ENCODE measurements at places on chromosomes 11 and 22. TPM values are rescaled to one million over a fixed set of nuclear protein-coding genes. Genes with fewer than 3 reads are reported as not detected.

Gene DDI1
- polyA plus RNA-seq = not detected

Gene SCO2
- 2.0 TPM for polyA plus RNA-seq

Gene ARRB1
- polyA plus RNA-seq = 62.8 TPM

Gene RIBC2
- polyA plus RNA-seq = 10.5 TPM

Gene C22orf31
- 0.90 TPM for polyA plus RNA-seq

Gene HTR3A
- polyA plus RNA-seq = not detected

Gene TRIM51
- polyA plus RNA-seq = not detected

Gene C1QTNF5
- polyA plus RNA-seq = 36.0 TPM

Gene SLC16A8
- polyA plus RNA-seq = 0.84 TPM

Gene LRRC10B
- polyA plus RNA-seq = 4.3 TPM

Gene XKR3
- polyA plus RNA-seq = not detected
